ENCODE measurements at places on chromosomes 13 and 19.

GRCh38 chr19:31505596-31505910, 156.3 kb upstream of the TSHZ3 start:
- DNase-seq, result no peak

- no peak for DNase-seq
These were observed 180.3 kb downstream of the SHISA2 start for GRCh38 chr13:25871389-25872125.

- DNase-seq, result no peak
These were observed 8.5 kb upstream of the ZNF91 start for GRCh38 chr19:23403581-23404324.

DNA sequence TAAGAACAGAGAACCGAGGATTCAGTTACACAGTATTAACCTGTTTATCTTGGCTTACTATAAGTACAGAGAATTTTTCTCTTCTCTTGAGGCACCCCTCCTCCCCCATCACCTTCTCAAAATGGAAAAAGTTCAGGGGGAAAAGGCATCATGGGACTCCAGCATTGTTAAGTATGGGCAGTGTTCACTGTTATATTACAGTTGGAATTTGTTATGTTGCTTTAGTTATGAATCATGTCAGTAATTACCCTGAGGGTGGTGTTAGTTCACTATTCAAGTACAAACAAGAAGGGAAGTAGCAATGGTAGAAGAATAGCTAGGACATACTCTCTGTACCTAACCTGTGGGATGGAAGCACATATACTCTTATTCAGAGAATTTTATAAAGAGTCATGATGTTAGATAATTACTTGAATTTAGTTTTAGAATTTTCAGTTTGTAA, 12.0 kb downstream of the LPAR6 start:
- no peak for DNase-seq

GRCh38 chr13:46962281-46962941, 65.6 kb upstream of the HTR2A start:
- no peak for DNase-seq

- DNase-seq, result no peak
These were observed 154.3 kb downstream of the LMO7 start for GRCh38 chr13:75790198-75790970.

DNA sequence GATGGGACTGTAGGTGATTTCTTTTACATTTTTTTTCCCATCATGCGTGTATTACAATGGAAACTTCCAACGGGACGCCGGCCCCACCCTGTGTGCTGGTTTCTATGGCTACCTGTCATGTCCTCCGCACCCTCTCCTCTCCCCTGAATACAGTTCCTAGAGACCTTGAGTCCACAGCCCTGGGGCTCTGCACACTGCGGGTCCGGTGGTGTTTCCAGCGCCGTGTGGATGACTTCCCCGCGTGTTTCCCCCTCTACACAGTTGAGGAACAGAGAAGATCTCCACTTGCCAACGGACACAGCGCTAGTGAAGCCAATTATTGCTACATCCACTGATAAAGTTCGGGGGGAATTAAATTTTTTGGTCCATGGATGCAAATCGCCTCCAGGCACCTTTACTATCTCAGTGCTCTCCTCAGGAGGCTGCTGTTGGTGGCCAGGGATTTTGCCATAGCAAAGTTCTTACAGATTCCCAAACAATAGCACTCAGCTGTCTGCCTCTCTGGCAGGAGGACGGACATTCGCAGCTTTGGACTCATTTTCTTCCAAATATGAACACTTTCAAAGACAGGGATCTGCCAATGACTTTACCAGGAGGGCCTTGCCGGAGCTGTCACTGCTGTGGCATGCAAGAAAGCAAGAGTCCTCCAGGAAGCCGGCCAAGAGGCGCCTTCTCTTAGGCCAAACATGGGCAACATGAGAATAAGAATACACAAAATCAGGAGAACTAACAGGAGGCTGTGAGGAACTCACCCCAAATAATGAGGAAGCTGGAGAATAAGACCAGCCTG, 39.3 kb upstream of the GAS6 start:
- DNase-seq, result no peak

DNA sequence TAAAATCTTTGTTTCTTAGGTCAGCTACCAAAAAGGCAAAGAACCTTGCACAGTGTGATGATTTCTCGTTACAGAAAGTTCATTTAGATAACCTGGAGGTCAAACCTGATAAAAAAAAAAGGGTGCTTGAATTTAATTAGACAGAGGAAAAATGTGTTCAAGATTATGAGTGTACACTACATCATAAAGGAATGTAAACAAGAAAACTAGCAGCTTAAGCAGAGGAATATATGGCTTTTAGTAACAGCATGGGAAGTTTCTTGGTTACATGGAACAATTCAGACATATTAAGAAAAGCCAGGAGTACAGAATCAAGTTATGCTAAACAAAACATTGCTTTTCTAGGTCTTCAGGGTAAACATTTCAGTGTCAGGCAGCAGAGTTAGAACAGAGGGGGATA, 32.9 kb downstream of the ING1 start:
- DNase-seq, result no peak

GRCh38 chr13:112558696-112559418, 29.1 kb downstream of the TUBGCP3 start:
- DNase-seq, result no peak

DNA sequence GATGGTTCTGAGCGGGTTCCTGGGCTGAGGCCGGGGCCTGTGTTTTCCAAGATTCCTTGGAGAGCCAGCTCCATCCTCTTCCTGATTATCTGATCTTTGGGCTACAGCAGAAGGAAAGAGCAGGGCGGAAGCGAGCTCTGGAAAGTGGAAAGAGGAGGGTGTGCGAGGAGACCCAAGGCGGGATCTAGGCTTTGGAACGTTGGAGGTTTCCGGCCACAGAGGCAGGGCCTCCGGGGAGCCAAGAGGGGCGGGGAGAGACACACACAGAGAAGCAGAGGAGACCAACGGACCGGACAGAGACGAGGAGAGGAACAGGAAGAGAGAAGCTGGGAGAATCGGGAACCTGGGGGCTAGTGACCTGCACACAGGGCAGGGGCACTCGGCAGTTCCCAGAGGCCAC, at the start of gene CLEC11A:
Gene CLEC11A (plus strand): TSS at position 296 of the 400 bp plus-strand sequence. CDS start 162 bp downstream, outside the sequence.
- DNase-seq, result no peak
